ENCODE measurements at places on chromosomes 5 and 9. TPM values are rescaled to one million over a fixed set of nuclear protein-coding genes. Genes with fewer than 3 reads are reported as not detected.

The FAM221B gene
- total RNA-seq = 0.16 TPM

The ZFP37 gene
- total RNA-seq = not detected

The CDO1 gene
- total RNA-seq = not detected

The SLC12A7 gene
- total RNA-seq = 134 TPM

The ANKRD31 gene
- not detected for total RNA-seq

The CDH9 gene
- not detected for total RNA-seq

The CD74 gene
- 12.7 TPM for total RNA-seq

The FOXD4L4 gene
- total RNA-seq = not detected

The DDX4 gene
- not detected for total RNA-seq

The ADGRV1 gene
- 0.42 TPM for total RNA-seq

The ADAMTS6 gene
- total RNA-seq = 21.6 TPM

The BTNL3 gene
- total RNA-seq = not detected

The FOXD4L3 gene
- total RNA-seq = not detected

The CTNNA1 gene
- 416 TPM for total RNA-seq

The ARHGEF39 gene
- total RNA-seq = 16.2 TPM

The ENTPD8 gene
- total RNA-seq = 0.76 TPM

The PCAT7 gene
- 1.3 TPM for total RNA-seq

The UAP1L1 gene
- total RNA-seq = 3.7 TPM

The FOXI1 gene
- total RNA-seq = not detected

The TSSK1B gene
- total RNA-seq = not detected

The TEK gene
- 0.15 TPM for total RNA-seq

The MTRR gene
- total RNA-seq = 42.1 TPM

The PCDHA9 gene
- not detected for total RNA-seq

The SPINK5 gene
- 0.39 TPM for total RNA-seq

The PCDHB13 gene
- 0.05 TPM for total RNA-seq

The ANKRD20A1 gene
- total RNA-seq = not detected

The PCDHB11 gene
- total RNA-seq = 0.23 TPM

GRCh38 chr5:53877243-53877642, 316.8 kb downstream of the NDUFS4 start:
- DNase-seq = no peak

DNA sequence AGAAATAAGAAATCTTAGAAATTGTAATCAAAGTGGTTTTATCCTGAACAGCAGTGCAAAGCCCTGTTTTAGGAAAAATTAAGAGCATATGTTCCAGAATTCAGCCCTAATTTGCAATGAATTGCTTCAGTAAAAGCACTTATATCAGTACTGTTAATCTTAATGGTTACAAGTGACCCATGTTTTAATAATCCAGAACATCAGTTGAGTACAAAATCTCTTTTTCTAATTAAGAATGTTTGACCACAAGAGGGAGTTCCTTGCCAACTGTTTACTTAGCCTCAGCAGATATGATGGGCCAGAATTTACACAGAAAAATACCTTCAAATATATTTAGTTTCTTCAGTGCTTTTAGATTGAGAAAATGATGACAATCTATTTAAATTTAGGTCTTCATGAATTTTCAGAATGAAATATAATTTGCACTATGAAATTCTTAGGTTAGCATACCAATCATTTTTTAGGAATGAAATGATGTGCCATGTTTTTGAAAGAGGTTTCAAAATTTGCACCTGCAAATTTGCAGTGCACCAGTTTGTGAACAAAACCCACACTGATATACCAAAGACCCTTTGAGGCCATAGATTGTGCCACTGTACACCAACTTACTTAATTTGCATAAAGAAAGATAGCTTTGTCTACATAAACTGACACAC, 926.3 kb upstream of the ARRDC3 start:
- DNase-seq = peak; percentile 41

GRCh38 chr9:16308645-16309044, 561.8 kb downstream of the BNC2 start:
- DNase-seq = no peak

DNA sequence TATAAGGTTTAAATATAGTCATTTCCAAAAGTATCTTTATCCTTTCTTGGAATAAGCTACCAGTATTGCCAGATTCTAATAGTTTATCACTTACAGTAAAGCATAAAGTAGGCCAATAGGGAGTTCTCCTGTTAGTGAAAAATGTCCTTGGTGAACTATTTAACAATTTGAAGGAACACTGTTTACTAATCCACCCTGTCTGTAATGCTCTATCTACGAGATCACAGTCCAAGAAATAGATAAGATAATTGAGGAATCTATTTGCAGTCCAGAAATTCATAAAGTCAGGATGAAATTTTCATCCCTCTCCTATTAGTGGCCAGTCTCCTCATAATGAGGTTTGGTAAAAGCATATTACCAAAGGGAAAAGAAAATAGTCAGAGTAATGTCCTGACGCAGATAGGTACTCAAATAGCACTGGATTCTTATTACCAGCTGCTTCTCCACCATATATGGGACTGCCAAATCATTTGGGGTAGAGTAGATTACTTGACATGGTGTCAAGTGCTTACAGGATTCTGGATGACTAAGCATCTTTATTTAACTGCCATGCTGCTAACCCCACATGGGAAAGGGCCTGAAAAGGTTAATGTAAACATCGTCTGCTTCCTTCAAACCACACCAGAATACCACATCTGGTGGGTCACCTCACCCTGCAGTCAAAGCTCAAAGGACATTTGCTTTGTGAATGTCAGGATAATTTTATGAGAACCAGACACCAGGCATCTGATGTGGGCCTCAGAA, 808.1 kb downstream of the EFNA5 start:
- peak; percentile 23 for DNase-seq

GRCh38 chr5:178383919-178384815, 151.6 kb upstream of the PHYKPL start:
- DNase-seq = no peak

DNA sequence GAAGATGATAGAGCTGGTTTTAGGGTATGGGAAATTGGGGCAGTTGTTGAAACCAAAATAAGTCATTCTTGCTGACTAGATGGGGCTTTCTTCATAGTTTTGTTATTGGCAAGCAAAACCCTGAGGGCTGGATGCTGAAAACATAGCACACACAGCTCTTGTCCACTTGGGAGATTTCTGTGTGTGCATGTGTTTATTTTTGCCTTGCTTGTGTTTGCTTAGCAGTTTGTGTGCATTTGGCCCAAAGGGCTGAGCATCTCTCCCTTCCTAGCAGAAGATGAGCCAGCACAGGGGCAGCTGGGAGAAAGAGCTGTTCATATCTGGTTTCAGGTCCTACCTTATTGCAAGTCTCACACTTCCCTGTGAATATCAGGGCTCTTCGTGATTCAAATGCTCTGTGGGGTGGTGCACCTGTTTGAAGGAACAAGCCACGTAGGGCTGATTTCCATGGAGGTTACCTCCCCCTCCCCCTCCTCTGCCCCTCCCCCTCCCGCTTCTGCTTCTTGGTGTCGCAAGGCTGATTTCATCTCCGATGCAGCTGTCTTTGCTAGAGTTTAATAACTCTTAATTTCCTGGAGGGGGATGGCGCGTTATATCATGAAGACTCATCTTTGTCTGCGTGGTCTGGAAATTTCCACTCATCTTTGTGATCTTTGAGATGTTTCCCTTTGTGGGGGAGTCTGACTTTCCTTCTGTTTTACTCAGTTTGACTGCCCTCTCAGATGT, 296.5 kb downstream of the ARHGAP26 start:
- no peak for DNase-seq

DNA sequence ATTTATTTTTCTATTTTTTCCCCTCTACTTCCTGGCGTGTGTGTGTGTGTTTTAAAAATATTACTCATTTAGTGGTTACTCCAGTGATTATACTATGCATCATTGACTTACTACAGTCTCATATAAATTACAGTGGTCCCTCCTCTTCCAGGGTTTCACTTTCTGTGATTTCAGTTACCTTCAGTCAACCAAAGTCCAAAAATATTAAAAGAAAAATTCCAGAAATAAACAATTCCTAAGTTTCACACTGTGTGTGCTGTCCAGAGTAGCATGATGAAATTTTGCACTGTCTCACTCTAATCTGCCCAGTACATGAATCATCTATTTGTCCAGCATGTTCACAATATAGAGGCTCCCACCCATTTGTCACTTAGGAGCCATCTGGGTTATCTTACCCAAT, 47.4 kb upstream of the CCDC112 start:
- no peak for DNase-seq

- peak; percentile 32 for DNase-seq
Observed at GRCh38 chr5:154729613-154730012, 25.6 kb upstream of the LARP1 start.

- DNase-seq = no peak
Observed at GRCh38 chr5:146796911-146797310, 81.6 kb downstream of the PPP2R2B start.

DNA sequence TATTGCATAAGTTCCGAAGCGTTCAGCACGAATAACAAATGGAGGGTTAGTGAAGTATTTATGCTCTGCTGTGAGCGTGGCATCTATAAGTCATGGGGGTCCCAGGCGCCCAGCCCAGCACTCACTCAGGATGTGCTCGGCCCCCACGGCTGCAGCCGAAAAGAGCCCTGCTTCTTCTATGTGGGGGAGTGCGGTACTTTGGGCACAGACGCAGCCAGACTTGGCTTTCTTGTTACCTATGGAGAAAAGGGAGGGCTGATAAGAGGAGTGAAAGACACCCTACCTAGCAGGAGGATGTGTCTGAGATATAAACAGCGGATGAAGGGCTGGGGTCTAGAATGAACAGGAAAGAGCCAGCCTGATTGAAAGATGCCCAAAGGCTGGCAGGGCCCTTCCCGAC, 51.4 kb downstream of the MRPL36 start:
- no peak for DNase-seq

- no peak for DNase-seq
Observed at GRCh38 chr5:111472579-111472978, 39.8 kb downstream of the STARD4 start.

DNA sequence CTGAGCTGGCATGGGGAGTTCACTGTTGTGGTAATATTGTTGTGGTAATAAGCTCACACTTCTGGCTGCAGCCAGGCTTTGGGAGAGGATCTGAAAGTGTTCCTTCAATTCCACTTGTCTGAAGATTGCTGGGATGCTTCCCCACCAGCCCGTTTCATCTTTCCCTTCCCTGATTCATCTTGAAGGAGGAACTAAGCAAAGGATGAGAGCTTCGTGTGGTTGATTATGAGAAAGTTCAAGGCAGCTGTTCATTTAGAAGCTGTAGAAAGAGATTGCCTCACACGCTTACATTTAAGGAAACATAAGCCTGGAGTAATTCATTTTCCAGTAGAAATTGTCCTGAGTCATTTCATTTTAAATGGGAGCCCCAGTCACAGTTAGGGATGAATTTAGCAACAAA, 122.4 kb upstream of the GAS1 start:
- DNase-seq = no peak

GRCh38 chr5:1137567-1138444, 25.9 kb upstream of the SLC12A7 start:
- DNase-seq = peak; percentile 55

DNA sequence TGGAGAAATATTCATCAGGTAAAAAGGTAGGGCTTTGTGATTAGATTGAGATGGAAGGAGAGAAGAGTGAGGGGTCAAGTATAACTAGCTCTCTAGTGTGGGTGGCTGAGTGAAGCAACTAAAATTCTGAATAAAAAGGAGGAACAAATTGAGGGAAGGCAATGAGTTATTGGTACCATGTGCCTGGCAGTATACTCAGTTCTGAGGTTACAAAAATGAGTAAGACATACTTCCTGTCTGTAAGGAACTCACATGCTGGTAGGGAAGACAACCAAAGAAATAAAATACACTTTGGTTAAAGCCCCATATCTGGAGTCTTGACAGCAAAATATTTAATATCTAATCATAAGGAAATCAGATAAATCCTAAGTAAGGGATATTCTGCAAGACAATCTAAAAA, 476.8 kb upstream of the C9orf72 start:
- no peak for DNase-seq

DNA sequence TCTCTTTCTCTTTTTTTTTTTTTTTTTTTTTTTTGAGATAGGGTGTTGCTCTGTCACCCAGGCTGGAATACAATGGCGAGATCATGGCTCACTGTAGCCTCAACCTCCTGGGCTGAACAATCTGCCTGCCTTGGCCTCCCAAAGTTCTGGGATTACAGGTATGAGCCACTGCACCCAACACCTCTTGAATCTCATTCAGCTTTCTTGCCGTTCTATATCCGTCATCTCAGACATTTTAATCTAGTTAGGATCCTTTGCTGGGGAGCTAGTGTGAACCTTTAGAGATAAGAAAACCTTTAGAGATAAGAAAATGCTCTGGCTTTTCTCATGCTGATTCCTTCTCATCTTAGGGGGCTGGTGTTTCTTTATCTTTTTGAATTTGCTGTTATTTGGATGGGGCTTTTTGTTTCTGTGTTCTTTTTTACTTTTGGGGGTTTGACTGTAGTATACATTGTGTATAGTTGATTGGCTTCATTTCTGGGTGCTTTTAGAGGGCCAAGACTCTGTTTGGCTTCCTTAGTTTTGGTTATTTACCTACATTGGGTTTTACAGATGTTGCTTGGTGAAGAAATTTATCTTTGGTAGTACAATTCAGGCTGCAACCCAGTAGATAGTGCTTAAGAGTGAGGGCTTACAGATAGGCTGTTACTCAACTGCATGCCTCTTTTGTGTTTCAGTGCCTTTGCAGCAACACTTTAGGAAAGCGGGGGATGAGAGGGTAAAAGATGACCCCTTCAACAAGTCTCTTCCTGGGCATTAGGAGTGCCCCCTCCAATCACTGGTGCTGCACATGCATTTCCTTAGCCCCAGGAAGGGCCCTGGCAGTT, 41.9 kb upstream of the SLC36A1 start:
- DNase-seq = no peak

- DNase-seq = peak; percentile 76
Observed at GRCh38 chr5:943918-944620, 51.4 kb downstream of the TRIP13 start.

- DNase-seq = no peak
Observed at GRCh38 chr5:149794487-149794971, 64.4 kb downstream of the PPARGC1B start.

GRCh38 chr5:56908942-56909293, 478 bp upstream of the SETD9 start:
- peak; percentile 87 for DNase-seq

DNA sequence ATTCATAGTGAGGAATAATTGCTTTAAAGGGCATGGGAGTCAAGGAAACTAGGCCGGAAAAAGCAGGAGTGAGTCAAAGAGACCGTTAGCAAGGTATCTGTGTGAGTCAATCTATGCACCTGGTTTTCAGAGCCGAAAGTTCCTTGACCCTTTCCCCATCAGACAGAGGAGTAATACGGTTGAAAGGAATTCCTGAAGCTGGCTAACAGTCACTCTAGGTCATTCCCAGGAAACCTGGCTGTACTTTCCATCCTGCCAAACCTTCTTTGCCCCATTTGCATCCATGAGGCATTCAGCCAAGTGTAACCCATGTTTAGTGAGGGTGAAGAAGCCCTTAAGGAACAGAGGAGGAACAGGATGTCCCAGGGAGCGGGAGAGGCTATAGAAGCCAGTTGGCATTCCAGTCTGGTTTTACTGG, 16.2 kb downstream of the RBM18 start:
- no peak for DNase-seq
